SK-N-SH (cell line): ENCODE measurements at places on chromosomes 12 and 14.

DNA sequence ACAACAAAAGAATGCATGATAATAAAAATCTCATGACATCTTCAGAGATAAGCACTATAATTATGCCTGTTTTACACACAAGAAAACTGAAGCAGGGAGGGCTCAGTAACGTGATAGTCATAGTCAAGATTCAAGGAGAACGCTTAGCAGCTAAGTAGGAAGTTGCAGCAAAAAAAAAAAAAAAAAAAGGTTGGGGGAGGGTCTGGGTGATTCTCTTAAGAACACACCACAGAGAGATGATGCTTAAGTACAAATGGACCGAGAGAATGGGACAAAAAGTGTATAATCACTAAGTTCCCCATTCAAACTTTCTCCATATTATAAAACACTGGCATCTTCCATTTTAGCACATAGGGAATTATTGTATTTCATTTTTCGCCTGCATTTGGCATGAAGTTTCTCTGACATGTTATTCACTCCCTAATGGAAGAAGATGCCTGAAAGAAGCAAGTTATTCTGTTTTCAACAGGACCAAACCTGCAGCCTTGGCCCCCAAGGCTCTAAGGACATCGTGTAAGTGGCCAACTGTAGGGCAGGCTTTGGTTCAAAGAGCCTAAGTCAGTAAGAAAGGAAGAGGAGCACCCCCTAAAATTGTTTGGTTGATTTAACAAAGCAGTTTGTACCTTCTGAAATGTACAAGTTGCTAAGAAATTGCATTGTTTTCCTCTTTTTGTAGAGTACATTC lies 142.9 kb upstream of the TMPO start:
- no peak for DNase-seq

GRCh38 chr12:108047071-108047550 lies 82.0 kb upstream of the WSCD2 start:
- DNase-seq = no peak

GRCh38 chr14:68879321-68879781 lies 86.5 kb upstream of the ZFP36L1 start:
- no peak for DNase-seq

DNA sequence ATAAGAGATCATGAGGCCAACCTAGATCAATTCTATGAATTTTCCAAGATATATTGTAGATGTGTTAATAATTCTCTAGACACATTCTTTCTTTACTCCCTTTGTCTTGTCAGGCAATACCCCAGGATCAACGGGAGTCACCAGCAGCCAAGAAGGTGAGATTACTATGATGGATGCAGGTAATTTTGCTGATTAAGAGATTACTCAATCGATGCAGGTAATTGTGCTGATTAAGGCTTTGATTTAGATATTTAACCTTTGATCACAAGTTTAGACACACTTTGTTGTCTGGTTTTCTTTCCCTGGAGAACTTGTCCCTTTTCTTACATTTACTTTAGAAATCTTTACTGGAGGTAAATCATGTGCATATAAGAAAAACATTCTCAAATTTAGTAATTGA lies 134.3 kb upstream of the CNTN1 start:
- no peak for DNase-seq

- no peak for DNase-seq
These were observed 13.4 kb upstream of the PTGDR start for GRCh38 chr14:52254086-52254485.

DNA sequence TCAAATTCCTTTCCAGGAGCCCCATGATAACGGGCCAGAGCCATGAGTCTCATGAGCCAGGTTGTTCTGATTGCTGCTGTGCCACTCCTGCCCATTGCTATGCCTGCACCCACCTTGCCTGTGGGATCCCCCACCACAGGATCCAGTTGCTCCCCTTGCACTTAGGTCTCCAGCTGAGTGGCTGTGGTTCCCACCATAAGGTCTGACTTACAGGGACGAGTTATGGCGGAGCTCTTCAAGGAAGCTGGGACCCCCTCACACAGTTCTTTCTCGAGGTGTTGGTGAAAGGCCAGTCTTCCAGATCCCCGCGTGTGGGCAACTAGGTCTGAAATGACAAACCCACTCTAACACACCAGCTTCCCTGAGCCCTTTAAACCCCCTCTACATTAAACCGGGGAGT lies 111.9 kb upstream of the C14orf180 start:
- DNase-seq = no peak

- DNase-seq = no peak
These were observed 389.6 kb upstream of the ATP2B1 start for GRCh38 chr12:90098132-90098779.

GRCh38 chr12:13179211-13180074 lies 17.1 kb upstream of the EMP1 start:
- DNase-seq = peak; percentile 54

DNA sequence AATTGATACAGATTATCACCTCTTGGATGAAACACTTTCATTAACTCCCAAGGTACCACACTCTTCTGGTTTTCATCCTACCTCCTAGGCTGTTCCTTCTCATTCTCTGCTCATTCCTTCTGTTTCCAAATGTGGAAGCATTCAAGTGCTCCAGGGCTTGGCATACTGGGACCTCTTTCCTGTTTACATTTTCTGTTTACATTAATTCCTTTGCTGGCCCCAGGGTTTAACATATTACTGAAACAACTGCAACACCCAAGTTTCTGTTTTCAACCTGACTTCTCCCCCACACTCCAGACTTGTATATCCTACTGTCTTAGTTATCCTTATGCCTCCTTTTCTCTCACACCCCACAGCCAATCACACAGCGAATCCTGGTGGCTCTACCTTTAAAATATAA lies 386.3 kb upstream of the GARIN6 start:
- no peak for DNase-seq

- DNase-seq = no peak
These were observed 92.9 kb upstream of the EGLN3 start for GRCh38 chr14:34043627-34044372.

DNA sequence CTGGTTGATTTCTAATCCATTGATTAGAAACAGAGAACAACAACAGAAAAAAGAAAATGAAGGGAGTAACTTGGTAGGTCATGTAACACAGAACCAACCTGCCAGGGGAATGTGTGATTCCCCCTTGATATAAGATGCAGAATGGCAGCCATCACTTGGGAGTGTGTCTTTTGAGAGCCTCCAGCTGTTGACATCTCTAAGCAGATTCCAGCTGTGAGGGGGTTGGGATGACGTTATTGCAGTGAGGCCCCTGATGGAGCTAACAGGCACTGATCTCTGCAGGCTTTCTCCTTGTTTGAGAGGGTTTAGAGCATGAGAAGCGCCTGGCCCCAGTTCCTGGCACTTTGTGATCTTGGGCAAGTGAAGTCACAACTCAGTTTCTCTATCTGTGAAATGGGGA lies 124.9 kb downstream of the PELI2 start:
- no peak for DNase-seq

- DNase-seq = no peak
These were observed 1.9 kb downstream of the PLEKHG3 start for GRCh38 chr14:64706119-64706592.

GRCh38 chr12:54749191-54749818 lies 101.1 kb upstream of the DCD start:
- peak; percentile 23 for DNase-seq

DNA sequence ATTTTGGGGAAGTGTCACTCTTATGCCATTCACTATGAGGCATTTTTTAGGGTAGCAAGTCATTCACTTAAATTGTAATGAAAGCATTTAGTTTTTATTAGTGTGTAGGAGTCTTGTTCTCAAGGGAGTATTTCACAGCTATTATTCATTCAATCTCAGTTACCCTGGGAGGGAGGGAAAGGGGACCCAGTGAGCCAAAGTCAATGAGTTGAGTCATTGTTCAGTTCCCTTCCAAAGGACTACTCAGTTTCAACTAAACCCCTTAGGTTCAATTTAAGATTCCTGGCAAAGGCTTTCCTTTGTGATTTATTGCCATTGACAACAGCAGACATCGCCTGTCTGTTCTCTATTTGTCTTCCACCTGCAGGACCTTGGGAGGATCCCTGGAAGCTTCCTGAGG lies 29.3 kb upstream of the RASSF8 start:
- no peak for DNase-seq

DNA sequence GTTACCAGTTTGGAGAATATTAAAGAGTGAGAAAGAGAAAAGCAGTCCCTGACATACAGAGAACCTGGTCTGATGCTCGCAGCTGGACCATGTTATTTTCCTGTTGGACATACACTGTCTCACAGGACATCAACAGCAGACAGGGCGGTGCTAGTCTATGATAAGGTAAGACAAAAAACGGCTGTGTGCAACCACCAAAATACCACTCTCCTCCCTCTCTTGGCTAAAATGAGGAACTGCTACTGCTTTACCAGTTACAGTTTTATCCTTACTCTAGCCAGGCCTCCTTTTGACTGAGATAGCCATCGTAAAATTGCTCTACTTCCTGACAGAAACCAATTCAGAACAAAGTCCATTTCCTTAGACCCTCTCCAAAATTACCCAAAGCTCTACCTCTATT lies 47.0 kb upstream of the ERGIC2 start:
- peak; percentile 12 for DNase-seq

GRCh38 chr14:49977126-49977841 lies 84.4 kb downstream of the ARF6 start:
- no peak for DNase-seq

DNA sequence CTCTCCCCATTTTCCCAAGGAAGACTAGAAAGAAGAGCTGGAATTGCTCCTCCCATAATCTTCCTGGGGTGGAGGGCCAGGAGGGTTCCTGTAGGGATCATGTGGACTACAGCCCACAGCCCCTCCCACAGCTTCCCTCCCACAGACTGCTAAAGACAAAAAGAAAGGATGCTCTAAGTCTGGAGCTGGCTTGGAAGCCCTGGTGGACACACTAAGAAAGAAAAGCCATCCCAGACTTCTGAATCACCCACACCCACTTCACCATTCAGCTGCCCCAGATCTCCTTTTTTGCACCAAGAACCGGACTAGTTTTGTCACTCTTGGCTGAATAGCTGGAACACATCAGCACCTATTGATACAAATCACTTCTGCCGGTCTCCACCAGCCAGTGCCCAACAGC lies 56.8 kb upstream of the PLXNC1 start:
- no peak for DNase-seq

GRCh38 chr14:96158735-96159134 lies 45.9 kb upstream of the BDKRB2 start:
- DNase-seq = no peak

- no peak for DNase-seq
These were observed 6.0 kb upstream of the SLC24A4 start for GRCh38 chr14:92316937-92317336.

DNA sequence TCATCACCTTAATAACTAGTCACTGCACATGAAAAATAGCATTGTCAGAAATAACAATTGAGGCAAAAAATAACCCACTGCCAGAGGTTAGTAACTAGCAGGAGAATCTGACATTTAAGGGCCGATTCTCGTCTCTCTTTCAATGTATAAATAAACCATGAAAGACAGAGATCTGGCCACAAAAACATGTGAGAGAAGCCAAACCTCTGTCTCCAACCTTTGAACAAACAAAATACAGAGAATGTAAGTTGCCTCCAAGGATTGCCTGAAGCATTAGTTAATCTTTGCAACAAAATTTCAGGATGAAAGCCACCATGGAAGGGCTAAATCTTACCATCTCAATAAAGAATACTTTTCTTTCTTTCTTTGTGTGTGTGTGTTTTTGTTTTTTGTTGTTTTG lies 257.4 kb upstream of the TMTC1 start:
- DNase-seq = no peak

- DNase-seq = no peak
These were observed 1.4 kb upstream of the GABARAPL1 start for GRCh38 chr12:10211101-10211939.

GRCh38 chr14:71932229-71932981 lies at the start of gene RGS6:
TSS of gene RGS6 (plus strand) at chr14:71932429.
- DNase-seq = peak; percentile 52

- DNase-seq = peak; percentile 91
These were observed 198.2 kb downstream of the TSPAN9 start for GRCh38 chr12:3275171-3276041.

DNA sequence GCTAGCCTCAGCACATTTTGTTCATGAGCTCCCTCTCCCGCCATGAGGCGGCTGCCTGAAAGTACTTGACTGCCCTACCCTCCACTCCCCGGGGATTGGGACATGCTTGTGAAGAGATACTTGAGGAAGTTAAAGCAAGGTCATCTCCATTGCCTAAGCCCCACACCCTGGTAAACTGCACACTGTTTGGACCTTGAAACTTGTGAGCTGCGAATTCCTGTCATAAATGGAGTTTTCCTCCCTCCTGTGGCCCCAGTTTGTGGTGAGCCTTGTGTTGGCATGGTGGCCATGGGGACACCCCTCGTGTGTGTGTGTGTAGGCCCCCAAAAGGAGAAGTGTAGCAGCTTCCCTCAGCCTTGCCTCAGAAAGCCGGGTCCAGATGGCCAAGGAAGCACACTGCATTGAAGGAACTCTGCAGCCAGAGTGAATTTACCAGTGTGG lies 395.5 kb downstream of the ZFP36L1 start:
- no peak for DNase-seq

DNA sequence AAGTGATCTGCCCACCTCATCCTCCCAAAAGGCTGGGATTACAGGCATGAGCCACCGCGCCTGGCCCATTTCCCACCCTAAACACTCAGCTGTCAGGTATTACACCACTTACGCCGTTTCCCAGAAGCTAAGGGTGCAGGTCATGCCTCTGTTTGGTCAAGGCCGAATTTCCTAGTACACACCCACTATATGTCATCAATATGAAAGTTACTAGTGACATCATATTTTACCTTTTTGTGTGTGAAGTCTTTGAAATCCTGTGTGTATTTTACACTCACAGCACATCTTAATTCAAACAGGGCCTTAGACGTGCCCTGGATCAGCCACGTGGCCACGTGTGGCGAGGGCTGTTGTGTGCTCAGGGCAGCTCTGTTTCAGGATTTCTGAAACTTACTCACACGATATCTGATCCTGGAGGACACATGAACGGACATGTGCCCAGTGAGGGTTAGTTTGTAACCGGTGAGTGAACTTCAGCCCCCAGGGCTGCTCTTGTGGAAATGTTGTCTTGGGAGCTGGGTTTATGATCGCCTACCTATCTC lies 51.8 kb downstream of the GLT1D1 start:
- DNase-seq = no peak

DNA sequence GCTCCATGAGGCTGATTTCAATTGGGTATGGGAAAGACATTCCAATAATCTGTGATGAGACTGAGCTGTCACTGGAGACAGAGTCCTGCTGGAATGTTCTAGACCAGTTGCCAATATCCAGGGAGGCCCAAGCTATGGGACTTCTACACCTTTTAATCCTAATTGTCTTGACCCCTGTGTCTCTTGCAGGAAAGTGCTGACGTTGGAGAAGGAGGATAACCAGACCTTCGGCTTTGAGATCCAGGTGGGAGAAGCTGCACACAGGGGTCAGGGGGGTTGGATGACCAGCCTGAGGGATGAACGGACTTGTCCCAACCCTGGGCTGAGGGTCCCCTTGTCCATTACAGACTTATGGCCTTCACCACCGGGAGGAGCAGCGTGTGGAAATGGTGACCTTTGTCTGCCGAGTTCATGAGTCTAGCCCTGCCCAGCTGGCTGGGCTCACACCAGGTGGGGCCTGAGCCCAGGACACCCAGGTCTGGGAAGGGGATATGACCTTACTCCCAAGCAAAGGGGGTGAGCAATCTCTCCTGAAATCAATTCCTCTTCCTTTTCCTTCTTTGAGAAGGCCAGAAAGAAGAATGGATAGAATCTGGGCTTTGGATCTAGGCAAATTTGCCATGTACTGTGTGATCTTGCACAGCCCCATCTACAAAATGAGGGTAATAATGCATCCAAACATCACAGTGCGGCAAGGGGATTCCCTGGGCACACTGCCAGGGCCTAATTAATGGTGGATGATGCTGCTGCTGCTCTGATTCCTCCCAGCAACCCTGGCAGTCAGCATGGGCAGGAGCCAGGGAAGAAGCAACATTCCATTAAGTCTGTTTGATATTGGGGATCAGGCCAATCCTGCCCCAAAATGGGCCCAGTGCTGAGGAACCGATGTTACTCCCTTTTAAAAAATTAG lies 4.2 kb downstream of the TAMALIN start:
- DNase-seq = peak; percentile 85
